ENCODE measurements at places on chromosomes 7 and 10.

GRCh38 chr7:157558516-157558874, 221.7 kb downstream of the DNAJB6 start:
- DNase-seq: no peak

DNA sequence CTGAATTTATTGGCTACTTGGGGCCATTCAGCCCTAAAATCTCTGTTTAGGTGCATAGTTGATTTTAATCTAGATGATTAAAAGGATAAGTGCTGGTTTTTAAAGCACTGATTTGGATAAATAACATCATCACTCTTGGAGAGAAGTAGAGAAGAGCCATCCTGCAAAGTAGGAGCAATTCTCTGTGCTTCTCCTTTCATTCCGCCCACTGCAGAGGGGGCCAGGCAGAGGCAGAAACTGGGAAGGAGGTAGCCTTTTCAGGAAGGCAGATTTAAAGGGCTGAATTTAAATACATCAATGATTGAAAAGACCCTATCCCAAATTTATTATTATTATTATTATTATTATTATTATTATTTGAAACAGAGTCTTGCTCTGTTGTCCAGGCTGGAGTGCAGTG, 14.1 kb downstream of the MAP3K8 start:
- no peak for DNase-seq

GRCh38 chr10:85187047-85187446, 858.7 kb downstream of the CCSER2 start:
- DNase-seq: no peak

GRCh38 chr7:159102681-159103381, 41.8 kb downstream of the VIPR2 start:
- DNase-seq: no peak

GRCh38 chr7:11950281-11950680, 118.3 kb upstream of the THSD7A start:
- DNase-seq: no peak

GRCh38 chr7:148702876-148703670, 4.4 kb downstream of the CUL1 start:
- no peak for DNase-seq

DNA sequence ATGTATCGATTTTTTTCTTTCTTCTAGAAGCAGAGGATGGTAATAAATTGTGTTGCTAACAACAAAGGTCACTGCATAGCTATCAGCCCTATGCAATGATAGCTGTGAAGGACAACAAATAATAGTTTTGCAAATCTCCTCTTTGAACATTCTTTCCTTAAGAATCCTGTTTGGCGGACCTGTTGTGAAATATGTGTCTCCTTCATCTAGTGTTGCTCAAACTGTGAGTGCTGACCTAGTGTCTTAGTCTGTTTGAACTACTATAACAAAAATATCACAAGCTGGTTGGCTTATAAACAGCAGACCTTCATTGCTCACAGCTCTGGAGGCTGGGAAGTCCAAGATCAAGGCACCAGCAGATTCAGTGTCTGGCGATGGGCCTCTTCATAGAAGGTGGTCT, 53.7 kb downstream of the CAV1 start:
- no peak for DNase-seq

- DNase-seq: no peak
Measured at GRCh38 chr10:78371136-78371535, 337.5 kb downstream of the RPS24 start.

DNA sequence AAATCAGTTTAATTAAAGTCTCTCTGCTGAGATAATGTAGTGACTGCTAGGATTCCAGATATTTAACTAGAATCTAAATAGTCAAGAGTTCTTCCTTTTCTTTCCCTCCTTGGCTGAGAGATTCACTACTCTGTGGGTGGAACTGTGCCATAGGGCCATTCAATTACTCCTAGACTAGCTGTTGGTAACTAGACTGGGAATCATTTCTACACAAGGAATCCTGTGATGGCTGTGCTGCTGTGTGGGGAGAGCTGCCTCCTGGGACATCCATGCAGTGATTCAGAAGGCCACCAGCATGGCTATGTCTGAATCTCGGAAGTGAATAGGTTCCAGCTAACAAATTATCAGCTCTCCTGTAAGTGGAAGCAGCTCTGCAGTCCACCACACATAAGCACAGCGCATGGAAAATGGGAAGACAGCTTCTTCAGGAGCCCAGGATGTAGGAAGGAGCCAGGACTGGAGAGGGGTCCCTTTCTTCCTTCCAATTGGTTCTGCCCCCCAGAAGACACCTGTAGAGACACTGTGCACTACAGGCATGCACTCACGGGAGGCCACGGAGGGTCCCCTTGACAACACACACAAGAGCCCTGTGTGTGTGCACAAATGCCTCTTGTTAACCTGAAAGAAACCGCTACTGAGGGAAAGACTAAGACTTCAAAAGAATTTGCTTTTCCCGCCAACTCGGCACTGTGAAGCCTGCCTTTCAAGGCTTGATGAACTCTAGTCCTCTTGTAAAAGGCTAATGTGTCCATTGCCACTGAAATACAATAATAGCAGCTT, 66.5 kb downstream of the SCRN1 start:
- no peak for DNase-seq

DNA sequence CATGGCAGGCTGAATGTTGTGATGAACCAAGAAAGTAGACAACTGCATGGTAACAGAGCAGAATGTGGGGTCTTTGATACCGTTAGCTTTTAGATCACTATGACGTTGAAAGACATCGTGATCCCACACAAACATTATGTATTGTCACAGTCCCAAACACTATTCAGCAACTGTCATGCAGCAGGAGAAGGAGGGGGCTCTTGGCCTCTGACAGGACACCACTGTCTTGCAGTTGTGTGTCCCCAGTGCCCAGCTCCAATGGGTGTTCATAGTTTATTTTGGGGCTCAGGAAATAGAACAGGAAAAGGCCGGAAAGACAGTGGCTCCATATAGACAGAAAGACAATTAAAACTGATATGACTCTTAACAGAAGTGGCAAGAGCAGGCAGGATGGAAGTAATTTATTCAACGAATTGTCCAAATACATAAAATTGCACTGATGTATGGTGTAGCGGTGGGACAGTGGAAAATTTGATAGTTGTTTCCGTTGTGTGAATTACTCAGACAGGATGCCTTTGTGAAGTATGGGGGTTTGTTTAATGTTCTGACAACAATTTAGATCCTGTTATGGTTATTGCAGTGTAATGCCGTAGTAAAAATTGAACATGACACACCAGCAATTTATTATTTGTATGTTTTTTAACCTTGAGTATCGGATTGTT, 292.0 kb downstream of the LRMDA start:
- DNase-seq: no peak
